ENCODE measurements at places on chromosomes 2 and 18.

GRCh38 chr2:44546459-44547127 is 184.8 kb downstream of the CAMKMT start:
- DNase-seq, result no peak

GRCh38 chr2:184735611-184736010 is 137.3 kb downstream of the ZNF804A start:
- DNase-seq, result no peak

DNA sequence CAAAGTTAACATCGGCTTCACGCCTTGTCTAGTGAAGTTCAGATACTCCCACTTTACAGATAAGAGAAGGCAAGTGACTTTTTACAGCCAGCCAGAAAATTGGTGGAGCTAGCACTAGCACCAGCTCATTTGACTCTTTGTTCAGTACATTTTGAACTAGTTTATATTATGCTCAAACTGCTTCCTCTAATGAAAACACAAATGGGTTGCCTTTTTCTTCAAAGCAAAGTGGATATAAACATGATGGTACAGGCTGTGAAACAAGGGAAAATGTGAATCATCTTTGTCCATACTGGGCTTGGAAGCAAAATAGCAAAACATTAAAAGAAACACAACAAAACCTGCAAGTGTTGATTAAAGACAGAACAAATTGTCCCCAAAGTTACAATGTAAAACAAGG is 99.6 kb upstream of the LHCGR start:
- no peak for DNase-seq

GRCh38 chr2:98569197-98569793 is 39.0 kb downstream of the COA5 start:
- DNase-seq, result peak; percentile 68

GRCh38 chr2:237575869-237576862 is 9.8 kb downstream of the PRLH start:
- DNase-seq, result no peak

GRCh38 chr2:231877533-231878456 is 48.4 kb downstream of the NPPC start:
- no peak for DNase-seq

GRCh38 chr2:237861875-237862527 is 2.6 kb downstream of the RAMP1 start:
- DNase-seq, result no peak

- DNase-seq, result no peak
Observed at GRCh38 chr2:192139813-192140212, 54.9 kb downstream of the TMEFF2 start.

DNA sequence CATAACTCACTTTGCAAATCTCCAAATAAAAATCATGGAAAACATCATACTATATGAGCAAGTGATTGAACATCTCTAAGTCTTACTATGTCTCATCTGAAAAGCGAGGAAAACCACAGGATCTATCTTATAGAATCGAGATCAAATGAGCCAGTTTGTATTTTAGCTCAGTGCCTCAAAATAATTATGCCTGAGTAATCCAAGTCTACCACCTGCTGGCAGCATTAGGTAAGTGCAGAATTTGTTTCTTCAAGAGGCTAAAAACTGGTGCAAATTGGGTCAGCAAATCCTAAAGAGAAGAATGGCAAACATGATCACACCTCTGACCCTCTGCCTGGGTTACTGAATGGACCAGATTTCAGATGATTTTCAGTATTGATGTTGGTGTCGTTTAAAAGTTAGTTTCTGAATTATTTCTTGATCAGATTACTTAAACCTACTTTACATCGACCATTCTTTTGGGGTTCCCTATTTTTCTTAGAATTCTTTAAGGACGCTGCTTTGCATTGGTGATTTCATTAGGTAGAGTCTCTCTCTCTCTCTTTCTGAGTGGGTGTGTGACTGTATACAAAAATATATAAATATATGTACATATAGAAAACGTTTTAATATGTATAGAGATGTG is 12.7 kb upstream of the FHOD3 start:
- peak; percentile 74 for DNase-seq

GRCh38 chr18:58892488-58892887 is 27.8 kb downstream of the ZNF532 start:
- DNase-seq, result no peak

DNA sequence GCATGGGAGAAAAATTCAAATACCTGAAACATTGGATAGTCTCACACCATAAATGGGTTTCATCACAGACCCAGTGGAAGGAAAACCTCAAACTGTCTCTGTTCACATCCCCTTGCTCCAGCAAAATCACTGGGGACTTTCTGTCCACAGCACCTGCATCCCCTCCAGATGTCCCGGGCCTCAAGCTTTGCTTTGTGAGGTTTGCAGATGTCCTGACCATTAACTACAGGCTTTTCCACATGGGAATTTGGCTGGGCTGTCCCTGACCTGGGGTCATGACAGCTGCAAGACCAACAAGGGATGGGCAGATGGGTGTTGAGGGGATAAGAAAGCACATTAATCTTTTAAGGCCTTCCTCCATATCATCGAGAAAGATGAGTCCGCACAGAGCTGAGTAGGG is 427.9 kb downstream of the TXNL1 start:
- no peak for DNase-seq

GRCh38 chr2:85656468-85656867 is 11.5 kb downstream of the SFTPB start:
- no peak for DNase-seq

GRCh38 chr18:2441544-2441943 is 129.8 kb downstream of the METTL4 start:
- no peak for DNase-seq

DNA sequence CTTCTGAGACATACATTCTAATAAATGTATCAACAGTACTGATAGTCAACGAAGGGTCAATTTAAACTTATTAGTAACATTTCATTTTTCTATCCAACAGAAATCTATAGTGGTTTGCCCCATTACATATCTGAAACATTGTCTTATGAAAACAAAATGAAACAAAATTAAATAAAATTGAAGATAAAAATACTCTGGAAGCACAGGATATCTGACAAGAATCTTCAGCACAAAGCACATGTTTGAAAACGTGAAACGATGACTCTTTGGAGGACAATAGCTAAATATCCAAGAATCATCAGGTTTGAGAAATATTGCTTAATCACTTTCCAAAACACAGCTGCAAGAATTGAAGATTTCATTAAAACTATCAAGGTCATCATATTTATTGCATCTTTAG is 70.9 kb upstream of the FAM124B start:
- DNase-seq, result no peak

- no peak for DNase-seq
Observed at GRCh38 chr2:142020368-142020767, 110.4 kb downstream of the LRP1B start.

GRCh38 chr18:3148930-3149535 is 70.7 kb downstream of the MYOM1 start:
- no peak for DNase-seq

GRCh38 chr18:36294031-36294430 is 3.5 kb upstream of the FHOD3 start:
- DNase-seq, result no peak

- DNase-seq, result no peak
Observed at GRCh38 chr2:50922506-50922905, 109.4 kb downstream of the NRXN1 start.

DNA sequence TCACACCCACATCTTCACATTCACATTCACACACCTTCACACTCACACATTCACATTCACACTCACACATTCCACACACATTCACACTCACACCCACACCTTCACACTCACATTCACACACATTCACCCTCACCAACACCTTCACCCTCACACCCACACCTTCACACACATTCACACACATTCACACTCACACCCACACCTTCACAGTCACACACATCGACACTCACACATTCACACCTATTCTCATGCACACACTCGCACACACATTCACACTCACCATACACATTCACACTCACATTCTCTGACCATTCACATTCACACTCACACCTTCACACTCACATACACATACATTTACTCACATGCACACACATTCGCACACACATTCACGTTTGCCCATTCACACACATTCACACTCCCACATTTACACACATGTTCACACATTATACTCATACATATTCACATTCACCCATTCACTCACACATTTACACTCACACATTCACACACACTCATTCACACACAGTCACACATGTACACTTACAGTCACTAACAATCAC is 62.7 kb downstream of the BIN1 start:
- DNase-seq, result no peak

DNA sequence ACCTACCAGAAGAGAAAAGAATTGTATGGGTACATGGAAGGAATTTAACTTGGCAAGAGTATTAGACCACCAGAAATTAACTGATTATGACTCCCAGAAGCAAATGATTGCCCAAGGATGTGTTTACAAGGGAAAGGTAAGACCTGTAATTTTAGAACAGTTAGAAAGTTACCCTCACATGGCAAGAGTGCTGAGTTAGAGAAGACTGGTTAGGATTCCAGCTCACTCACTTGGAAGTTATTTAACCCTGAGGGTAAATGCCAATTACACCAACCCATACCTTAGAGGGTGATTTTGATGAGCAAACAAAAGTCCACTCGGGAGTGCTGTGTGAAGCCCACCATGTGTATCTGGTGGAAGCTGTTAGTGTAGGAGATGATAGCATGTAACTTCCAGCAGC is 170.2 kb downstream of the TPGS2 start:
- no peak for DNase-seq

- no peak for DNase-seq
Observed at GRCh38 chr2:192148620-192149321, 46.0 kb downstream of the TMEFF2 start.

GRCh38 chr2:131154071-131154531 is 49.0 kb downstream of the PLEKHB2 start:
- DNase-seq, result peak; percentile 66

Measured in hematopoietic multipotent progenitor cell treated with erythropoietin and hydrocortisone succinate and interleukin-3 and kit ligand, for 17 days (in vitro differentiated cells).